ENCODE measurements at places on chromosomes 16 and 17. TPM values are rescaled to one million over a fixed set of nuclear protein-coding genes. Genes with fewer than 3 reads are reported as not detected.

- DNase-seq: no peak
These were observed 1.4 kb upstream of the CTCF start for GRCh38 chr16:67560827-67561342.

- no peak for DNase-seq
These were observed 702 bp downstream of the IRX5 start for GRCh38 chr16:54931120-54932014.

DNA sequence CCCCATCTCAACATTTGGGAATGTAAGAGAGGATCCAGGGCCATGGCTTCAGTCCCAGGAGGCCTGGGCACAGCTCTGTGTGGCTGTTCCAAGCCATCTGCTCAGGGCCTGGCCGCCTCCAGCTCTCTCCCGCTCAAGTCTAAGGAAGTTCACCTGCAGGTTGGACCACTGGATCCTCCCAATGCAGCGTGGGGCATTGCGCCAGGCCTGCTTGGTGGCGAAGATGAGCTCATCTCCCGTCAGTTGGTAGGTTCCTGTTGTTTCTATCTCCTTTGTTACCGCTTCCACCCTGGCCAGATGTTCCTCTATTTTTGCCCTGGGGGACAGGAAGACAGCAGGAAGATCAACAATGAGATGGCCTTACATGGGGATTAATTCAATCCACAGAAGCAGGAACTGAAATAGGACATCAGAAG is 17.5 kb downstream of the NOS2 start:
- no peak for DNase-seq

MYL4 gene
- total RNA-seq: 0.32 TPM

ACSM2A gene
- total RNA-seq: not detected

HSPB9 gene
- total RNA-seq: not detected
